AG04449 (cell line): ENCODE measurements at places on chromosomes 2 and 18.
A peak's percentile ranks its signal among the peaks of the same experiment; 100 is the strongest.

DNA sequence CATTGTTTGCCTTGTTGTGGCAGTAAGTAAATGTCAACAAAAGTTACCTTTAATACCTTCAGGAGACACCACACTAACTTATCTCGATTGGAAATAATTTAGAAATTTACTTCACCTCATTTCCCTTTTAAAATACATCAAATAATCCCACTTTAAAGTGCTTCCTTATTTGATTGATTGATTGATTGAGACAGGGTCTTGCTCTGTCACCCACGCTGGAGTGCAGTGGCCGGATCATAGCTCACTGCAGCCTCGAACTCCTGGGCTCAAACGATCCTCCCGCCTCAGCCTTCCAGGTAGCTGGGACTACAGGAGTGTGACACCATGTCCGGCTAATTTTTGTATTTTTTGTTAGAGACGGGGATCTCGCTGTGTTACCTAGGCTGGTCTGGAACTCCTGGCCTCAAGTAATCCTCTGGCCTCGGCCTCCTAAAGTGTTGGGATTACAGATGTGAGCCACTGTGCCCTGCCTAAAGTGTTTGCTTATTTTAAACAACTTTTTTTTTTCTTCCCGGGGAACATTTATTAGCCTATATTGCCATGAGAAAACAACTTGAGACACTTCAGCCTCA lies 12.0 kb upstream of the PAX3 start:
- no peak for DNase-seq

- no peak for DNase-seq
Measured at GRCh38 chr2:220717283-220717682, 854.8 kb downstream of the EPHA4 start.

DNA sequence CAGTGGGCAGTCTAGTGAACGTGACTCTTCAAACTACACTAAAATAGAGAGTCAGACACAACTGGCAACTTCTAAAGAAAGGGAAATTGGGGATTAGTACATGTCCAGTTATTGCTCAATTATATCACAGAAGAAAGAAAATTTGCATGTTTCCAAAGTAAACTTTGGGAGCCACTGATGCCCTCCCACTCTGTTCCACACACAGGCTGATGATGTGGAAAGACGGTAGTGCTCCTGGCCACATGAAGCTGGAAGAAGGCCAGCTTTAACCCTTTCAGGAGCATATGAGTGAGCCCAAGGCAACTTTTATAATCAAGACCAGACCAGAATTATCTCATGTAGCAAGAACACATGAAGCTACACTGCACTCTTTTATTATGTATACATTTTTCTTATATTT lies 141.0 kb downstream of the NR4A2 start:
- DNase-seq: no peak

DNA sequence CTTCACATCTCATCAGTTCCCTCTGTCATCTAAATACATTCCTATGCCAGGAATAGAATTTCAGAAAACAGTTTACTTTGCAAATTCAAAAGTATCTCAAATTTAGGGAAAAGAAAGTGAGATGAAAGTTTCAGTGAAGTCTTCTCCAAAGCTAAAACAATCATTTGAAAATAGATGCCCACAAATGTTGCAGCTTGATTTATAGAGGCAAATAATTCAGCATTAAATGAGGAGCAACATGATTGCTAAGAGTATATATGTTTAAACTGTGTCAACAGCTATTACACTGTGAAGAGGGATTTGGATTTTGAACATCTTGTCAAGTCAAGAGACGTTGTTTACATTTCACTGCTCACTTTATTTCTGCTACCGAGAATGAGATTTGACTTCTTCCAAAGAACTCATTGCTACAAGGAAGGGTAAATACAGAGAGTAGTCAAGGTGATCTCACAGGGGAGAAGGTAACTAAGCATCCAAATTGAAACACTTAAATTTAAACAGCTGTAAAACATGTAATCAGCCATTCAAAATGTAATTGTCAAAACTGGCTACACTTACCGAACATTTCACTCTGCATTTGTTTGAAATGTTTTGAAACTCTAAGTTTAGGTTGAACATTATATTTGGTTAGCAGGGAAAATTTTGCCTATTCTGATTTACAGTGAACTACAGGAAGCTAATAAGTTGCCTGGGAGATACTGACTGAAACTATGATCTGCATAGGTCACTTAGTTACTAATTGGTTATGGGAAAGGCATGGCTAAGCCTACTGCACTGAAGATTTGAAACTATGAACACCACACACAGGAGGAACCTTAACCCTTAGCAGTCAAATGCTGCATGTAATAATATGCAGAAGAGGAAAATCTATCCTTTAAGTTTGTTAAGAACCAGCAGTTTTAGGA lies 33.2 kb upstream of the GALNT3 start:
- DNase-seq: no peak

DNA sequence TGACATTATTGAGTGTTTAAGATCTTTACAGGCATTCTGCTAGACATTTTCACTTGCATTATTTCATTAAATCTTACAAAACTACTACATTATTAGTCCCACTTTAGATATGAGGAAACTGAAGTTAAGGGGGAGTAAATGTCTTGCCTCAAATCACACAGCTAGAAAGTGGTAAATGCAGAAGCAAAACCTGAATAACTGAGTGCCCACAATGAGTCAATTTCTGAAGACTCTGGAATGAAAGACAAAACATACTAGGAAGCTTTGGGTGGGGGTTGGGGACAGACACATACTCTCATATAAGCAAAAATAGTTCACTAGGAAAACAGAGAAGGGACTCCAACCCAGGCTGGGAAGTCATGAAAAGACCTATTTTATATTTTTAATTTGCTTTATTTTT lies 214.4 kb upstream of the LRATD1 start:
- no peak for DNase-seq

- no peak for DNase-seq
Measured at GRCh38 chr18:72652990-72653593, 109.0 kb upstream of the CBLN2 start.

GRCh38 chr18:70377857-70378701 lies 89.2 kb downstream of the SOCS6 start:
- DNase-seq: no peak

DNA sequence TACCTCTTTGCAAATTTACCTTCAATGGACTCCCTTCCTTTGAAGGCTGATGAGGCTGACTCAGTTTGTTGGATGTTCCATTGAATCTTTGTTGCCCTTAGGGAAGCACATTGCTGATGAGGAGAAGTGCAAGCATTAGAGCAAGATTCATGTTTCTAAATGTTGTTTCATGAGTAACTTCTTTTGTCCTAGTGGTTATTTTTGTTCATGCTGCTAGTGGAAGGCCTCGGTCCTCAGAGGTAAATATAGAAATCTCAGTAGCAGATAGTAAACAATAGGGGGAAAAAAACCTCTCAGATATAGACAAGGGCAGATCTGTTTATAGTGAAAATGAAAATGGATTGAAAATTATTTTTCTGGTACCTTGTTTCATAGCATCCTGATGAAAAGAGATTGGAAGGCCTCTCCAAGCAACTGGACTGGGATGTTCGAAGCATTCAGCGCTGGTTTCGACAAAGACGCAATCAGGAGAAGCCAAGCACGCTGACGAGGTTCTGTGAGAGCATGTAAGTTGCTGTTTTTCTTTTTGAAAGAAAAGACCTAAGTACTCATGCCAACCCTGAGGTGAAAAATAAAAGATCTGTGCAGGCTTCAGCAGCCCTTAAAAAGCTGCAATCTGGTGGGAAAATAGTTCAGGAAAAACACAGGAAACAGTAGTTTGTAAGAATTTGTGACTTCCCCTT lies 104.9 kb downstream of the CERS6 start:
- no peak for DNase-seq

- DNase-seq: no peak
Measured at GRCh38 chr2:152683400-152683799, 33.9 kb downstream of the PRPF40A start.

DNA sequence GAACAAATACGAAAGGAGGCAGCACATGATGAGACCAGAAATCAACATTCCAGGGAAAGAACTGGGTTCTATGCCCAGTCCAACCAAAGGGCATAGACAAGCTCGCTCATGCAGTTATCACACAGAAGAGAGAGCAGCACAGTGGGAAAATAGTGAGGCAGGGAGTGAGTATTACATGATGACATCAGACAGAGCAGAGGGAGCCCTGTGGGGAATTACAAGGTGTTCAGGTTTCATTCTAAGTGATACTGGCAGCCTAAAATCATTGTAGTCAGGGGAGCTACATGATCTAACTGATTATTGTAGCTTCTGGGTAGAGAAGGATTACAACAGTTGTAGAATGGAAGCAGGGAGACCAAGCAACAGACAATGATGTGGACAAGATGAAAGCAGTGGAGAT lies 658.5 kb downstream of the ARHGAP15 start:
- DNase-seq: no peak

- DNase-seq: no peak
Measured at GRCh38 chr2:37836270-37836669, 88.8 kb upstream of the RMDN2 start.

DNA sequence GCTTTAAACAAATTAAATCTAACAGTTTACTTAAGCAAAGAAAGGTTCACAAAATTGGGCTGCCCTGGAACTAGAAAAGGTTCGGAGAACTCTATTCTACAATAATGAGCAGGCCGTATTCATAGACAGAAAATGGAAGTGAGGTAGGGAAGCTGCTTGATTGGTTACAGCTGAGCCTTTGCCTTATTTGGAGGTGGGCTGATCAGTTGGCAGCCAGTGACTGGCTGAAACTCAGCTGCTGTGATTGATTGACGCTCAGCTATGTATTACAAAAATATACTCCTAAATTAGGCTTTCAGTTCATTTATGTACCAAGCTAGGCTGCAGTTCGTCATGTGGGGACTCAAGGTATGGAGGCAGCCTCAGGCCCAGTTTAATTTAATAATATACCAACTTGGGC lies 42.3 kb upstream of the TTR start:
- no peak for DNase-seq

- DNase-seq: no peak
Measured at GRCh38 chr2:212489719-212490346, 48.8 kb downstream of the ERBB4 start.

DNA sequence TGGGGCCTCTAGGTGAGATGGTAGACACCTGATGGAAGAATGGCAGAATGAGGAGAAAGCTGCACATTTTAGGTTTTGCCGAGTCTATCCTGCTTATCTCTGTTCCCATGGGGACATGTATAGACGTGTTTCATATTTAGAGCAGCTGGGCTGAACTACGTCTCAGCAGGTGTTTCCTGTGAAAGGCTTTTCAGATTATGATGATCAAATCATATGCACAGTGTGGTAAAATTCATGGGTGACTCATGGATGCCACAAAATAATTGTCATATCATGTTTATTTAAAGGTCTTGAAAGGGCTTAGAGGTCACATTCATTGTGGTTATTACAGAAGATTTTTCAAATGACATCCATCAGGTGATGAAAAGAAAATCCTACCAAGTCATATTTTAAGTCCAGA lies 90.5 kb downstream of the ICOS start:
- no peak for DNase-seq

- no peak for DNase-seq
Measured at GRCh38 chr2:84849271-84849952, 31.5 kb downstream of the TRABD2A start.

DNA sequence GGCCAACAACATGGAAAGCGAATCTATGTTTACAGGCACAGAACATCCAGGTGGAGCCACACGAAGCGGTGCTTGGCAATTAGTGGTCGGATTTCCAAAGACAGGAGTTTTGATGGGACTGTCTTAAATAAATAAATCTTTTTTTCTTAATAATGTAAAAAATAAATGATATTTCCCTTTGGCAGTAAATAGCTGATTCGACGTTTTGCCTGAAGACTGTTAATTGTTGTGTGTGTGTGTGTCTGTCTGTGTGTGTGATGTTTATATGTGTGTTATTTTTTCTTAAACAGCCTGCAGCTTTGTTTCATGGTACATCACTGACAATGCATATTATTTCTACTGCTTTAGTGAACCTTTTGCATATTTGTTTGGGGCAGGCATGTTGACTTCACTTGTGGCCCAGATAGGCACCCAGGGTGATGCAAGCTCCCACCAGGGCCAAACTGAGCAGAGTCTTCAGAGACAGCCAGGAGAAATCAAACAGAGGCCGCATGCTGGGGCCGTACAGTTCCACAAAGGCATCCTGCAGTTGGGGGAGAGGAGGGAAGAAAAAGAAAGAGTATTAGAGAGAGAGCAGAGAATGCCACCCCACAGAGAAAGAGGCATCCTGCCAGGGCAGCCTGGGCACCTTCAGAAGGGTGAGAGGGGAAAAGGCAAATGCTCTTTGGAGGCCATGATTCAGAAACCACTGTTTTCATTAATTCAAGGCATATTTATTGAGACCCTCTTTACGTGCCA lies 191.2 kb downstream of the BCL2 start:
- DNase-seq: no peak

- DNase-seq: no peak
Measured at GRCh38 chr2:73776381-73776780, 3.5 kb downstream of the DUSP11 start.

GRCh38 chr18:21680161-21680560 lies 24.4 kb downstream of the ABHD3 start:
- no peak for DNase-seq

DNA sequence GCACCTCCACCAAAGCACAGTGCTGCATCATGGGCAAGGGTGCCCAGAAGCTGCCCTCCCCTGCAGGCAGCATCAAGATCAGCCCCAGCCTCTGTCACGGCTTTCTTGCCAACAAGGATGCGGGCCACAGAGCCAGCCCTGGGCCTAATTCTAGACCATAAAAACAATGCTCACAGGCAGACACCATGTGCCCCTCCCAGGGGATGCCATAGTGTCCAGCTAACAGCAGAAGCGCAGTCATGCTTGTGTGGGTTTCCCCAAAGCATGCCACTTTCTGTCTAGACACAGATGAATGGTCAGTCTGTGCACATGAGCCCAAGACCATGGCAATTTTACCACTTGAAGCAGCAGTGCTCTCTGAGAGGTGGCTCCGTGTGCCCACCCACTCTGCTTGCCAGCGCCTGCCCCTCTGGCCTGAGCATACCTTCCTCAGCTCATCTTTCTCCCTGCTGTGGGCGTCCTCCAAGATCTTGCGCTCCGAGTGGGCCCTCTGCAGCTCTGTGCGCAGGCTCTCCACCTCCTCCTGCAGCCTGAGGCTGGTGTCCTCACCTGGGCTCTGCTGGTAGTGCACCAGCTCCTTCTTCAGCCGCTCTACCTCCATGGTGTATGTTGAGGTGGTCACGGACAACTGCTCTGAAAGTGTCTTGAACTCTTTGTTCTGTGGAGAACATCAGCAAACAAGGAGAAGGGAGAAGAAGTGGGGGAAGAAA lies 81.3 kb upstream of the ACAA2 start:
- no peak for DNase-seq

GRCh38 chr2:96532641-96533291 lies 3.8 kb upstream of the ARID5A start:
- DNase-seq: no peak

- peak; percentile 89 for DNase-seq
Measured at GRCh38 chr2:223725494-223725893, 111.9 kb downstream of the AP1S3 start.

- no peak for DNase-seq
Measured at GRCh38 chr2:62344472-62344871, 148.6 kb downstream of the B3GNT2 start.

DNA sequence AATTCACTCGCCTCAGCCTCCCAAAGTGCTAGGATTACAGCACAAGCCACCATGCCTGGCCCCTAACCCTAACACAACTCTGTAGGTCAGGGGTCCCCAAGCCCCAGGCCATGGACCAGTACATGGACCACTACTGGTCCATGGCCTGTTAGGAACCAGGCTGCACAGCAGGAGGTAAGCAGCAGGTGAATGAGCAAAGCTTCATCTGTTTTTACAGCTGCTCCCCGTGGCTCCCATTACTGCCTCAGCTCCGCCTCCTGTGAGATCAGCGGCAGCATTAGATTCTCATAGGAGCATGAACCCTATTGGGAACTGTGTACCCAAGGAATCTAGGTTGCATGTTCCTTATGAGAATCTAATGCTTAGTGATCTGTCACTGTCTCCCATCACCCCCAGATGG lies 201.7 kb downstream of the NRP2 start:
- DNase-seq: no peak

- no peak for DNase-seq
Measured at GRCh38 chr2:215299337-215299859, 12.5 kb upstream of the ATIC start.
